ENCODE measurements at places on chromosomes 1 and 21.

- no peak overlapping the region for H3K4me3 ChIP-seq
- H3K4me1 ChIP-seq, result no peaks in the 10 kb centered on the region
- no peak for DNase-seq
- no peaks in the 10 kb centered on the region for H3K27me3 ChIP-seq
- no peak overlapping the region for H3K27ac ChIP-seq
- H3K36me3 ChIP-seq, result no peaks in the 10 kb centered on the region
These were observed 47.5 kb upstream of the NEK7 start for GRCh38 chr1:198109371-198109715.

DNA sequence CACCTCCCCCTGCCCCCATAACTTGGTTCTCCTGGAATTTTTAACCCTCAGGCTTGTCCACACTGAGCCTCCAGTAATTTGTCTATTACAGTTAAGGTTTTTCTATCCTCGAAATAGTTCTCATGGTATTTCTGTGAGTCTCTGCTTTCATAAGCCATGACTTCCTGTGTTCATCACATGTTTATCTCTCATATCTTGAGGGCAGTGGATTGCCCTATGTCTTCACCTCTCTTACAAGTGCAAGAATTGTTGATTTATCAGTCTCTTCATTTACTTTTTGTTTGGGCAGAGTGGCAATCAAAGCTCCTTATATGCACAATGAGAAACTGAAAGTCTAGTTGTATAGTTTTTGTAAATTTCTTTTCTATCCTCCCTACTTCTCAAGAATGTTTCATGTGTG is 328.4 kb downstream of the PLA2G4A start:
- no peak overlapping the region for H3K27ac ChIP-seq
- no peak for DNase-seq
- no peaks in the 10 kb centered on the region for H3K27me3 ChIP-seq
- no peaks in the 10 kb centered on the region for H3K36me3 ChIP-seq
- H3K4me3 ChIP-seq, result no peak overlapping the region

DNA sequence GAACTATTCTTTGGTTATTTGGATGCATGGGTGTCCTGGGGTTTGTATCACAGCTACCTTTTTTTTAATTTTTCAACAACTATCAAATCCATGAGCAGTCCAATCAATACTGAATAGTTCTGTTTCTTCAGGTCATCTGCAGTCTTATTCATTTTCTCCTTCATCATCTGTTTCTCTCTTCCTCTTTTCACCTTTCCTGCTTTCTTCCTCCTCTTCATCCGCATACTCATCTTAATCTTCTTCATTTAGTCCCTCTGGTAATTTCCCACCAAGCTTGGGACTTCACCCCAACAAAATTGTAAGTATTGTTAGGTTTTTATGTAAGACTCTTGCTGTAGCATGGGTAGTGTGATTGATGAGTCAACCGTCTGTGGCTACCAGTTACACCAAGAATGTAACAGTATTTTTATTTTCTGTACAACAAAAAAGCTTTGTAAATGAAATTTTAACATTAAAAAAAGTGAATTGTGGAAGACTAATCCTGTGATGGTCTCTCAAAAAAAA is 184.1 kb upstream of the RNPC3 start:
- no peaks in the 10 kb centered on the region for H3K27me3 ChIP-seq
- no peak overlapping the region for H3K4me3 ChIP-seq
- no peak overlapping the region for H3K27ac ChIP-seq
- DNase-seq, result no peak
- H3K4me1 ChIP-seq, result no peaks in the 10 kb centered on the region

GRCh38 chr1:53345996-53346813 is 18.3 kb upstream of the LRP8 start:
- no peaks in the 10 kb centered on the region for H3K36me3 ChIP-seq
- no peaks in the 10 kb centered on the region for H3K27me3 ChIP-seq
- DNase-seq, result no peak
- H3K27ac ChIP-seq, result no peak overlapping the region
- H3K4me3 ChIP-seq, result no peak overlapping the region
- H3K4me1 ChIP-seq, result no peaks in the 10 kb centered on the region

DNA sequence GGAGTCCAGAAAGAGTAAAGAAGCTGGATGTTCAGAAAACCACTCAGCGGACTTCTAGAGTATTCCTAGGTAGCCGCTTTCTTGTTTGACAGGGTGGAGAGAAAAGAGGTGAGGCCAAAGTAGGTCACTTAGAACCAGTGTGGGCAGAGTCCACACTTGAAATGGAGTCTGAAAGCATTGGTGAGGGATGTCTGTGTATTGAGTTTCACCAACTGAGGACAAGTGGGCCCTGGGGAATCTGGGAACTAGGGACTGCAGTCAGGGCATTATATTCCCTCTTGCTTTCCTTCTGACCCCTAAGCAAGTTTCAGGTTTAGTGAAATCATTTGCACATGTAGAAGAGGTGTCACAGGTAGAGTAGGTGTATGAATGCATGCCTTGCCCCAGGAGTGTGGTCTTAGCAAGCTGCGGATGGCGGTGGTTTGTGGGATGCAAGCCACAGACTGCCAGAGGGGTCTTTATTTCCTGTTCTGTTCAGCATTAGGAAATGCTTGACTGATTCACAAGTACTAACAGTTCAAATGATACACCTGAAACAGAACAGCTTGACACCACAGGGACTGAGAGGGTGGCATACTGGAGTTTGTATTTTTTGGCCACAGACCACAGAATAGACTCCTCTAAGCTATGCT is 1.1 kb upstream of the GNG12 start:
- H3K27me3 ChIP-seq, result no peaks in the 10 kb centered on the region
- no peaks in the 10 kb centered on the region for H3K36me3 ChIP-seq
- no peak for DNase-seq
- no peak overlapping the region for H3K4me3 ChIP-seq
- peaks cover 3% of the 10 kb centered on the region for H3K4me1 ChIP-seq

DNA sequence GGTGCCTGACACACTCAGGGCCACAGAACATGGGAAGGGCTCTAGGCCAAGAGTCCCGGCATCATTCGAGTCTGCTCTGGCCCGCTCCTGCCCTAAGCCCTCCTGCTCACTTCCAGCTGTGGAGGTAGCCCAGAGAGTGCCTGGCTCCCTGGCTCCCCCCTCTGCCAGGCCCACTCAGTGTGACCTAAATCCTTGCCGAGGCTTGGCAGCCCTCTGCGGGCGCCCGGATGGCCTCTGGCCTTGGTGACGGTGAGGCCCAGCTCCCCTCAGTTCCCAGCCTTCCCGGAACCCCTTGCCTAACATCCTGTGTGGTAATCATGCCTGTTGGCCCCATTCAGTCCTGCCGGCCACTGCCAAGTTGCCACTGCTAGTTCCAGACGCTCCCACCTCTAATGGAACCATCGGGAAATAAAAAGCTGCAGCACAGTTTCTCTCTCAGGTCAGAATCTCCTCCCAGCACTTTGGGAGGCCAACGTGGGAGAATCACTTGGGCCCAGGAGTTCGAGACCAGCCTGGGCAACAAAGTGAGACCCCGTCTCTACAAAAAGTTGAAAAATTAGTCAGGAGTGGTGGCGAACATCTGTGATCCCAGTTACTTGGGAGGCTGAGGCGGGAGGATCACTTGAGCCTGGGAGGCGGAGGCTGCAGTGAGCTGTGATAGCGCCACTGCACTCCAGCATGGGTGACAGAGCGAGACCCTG is 1.2 kb upstream of the H6PD start:
- H3K4me3 ChIP-seq, result no peak overlapping the region
- H3K4me1 ChIP-seq, result peaks cover 26% of the 10 kb centered on the region

DNA sequence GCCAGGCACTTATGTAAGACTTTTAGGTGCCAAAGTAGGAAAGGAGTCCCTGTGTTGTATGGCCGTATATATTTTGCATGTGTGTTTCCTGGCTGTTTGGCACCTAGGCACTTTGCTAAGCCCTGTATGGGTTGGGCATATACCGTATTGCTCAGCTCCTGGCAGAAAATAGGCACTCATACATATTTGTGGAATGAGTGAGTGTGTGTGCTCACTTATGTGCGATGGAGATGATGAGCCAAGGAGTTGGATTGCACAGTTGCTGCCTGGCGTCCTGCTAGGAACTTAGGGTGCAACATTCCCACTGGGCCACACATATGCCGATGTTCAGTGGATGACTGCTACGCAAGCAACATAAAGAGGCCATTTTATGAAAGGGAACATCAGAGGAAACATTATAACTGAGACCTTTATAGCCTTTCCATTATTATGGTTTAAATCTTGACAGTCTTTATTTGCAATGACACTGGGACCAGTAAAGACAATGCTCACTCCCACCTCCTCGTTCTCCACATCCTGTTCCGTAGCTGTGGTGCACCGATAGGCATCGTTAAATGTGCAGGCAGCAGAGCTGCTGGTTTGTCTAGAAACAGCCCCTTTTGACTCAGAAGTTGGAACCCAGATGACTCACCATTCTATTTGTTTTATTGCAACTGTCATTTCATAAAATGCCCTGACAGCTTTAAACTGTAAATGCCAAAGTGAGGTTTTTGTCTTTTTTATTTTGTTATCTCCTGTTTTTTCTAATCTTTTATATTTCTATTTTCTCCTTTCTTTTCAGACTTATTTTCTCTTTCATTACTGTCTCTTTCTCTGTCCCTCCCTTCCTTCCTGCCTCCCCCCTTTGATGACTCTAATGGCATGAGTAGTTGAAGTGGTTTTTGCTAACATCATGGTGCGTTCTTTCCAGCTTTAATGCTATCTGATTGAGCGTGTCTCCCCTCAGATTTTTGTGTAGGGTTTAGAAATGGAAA is 36.1 kb downstream of the PEX14 start:
- no peaks in the 10 kb centered on the region for H3K36me3 ChIP-seq
- H3K4me1 ChIP-seq, result peaks cover 22% of the 10 kb centered on the region
- no peaks in the 10 kb centered on the region for H3K27me3 ChIP-seq

GRCh38 chr1:90994461-90994860 is 27.4 kb downstream of the ZNF644 start:
- H3K36me3 ChIP-seq, result no peaks in the 10 kb centered on the region
- H3K4me1 ChIP-seq, result peaks cover 25% of the 10 kb centered on the region
- no peaks in the 10 kb centered on the region for H3K27me3 ChIP-seq

DNA sequence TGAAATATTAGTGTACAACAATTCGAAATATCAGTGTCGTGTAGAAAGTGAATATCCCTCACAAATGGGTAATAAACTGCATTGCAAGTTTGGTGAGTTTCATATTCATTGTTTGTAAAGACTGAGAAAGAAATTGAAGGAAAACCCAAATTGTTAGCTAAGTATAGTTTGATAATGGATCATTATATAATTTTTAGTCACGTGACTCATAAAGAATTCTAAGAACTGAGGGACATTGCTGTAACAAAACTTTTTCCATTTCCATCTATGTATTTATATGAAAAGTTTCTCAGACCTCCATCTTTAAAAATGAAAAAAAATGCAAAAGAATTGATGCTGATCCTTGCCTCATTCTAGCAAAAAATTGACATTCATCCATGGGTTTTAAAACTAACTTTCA is 36.0 kb upstream of the SGIP1 start:
- H3K36me3 ChIP-seq, result no peaks in the 10 kb centered on the region
- H3K27me3 ChIP-seq, result no peaks in the 10 kb centered on the region
- no peak for DNase-seq
- no peaks in the 10 kb centered on the region for H3K4me1 ChIP-seq
- H3K27ac ChIP-seq, result no peak overlapping the region

GRCh38 chr21:28100366-28100765 is 892.3 kb downstream of the LTN1 start:
- no peak overlapping the region for H3K4me3 ChIP-seq
- H3K27ac ChIP-seq, result no peak overlapping the region
- peaks cover 9% of the 10 kb centered on the region for H3K4me1 ChIP-seq
- no peak for DNase-seq
- H3K27me3 ChIP-seq, result no peaks in the 10 kb centered on the region
- no peaks in the 10 kb centered on the region for H3K36me3 ChIP-seq

DNA sequence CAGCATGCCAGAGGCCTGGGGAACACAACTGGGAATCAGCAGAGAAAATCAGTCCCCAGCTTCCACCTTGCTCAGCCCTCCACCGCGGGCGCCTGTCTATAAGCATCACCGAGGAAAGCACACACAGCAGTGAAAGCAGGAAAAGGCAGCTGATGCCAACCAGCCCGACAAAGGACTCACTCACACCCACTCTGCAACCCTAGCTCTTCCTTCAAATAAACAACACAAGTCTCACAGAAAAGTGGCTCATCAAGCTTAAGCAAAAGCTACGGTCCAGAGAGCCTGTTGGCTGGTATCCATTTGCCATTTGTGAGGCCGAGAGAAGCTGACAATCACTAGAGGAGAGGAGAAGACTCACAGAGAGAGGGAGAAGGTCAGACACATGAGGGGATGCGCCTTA is 27.1 kb downstream of the MRAP start:
- H3K36me3 ChIP-seq, result peaks cover 31% of the 10 kb centered on the region
- H3K4me3 ChIP-seq, result no peak overlapping the region
- H3K4me1 ChIP-seq, result no peaks in the 10 kb centered on the region
- H3K27me3 ChIP-seq, result no peaks in the 10 kb centered on the region
- no peak for DNase-seq

All from pancreas (tissue), 10 donors.